ENCODE measurements at places on chromosomes 1 and 21.

DNA sequence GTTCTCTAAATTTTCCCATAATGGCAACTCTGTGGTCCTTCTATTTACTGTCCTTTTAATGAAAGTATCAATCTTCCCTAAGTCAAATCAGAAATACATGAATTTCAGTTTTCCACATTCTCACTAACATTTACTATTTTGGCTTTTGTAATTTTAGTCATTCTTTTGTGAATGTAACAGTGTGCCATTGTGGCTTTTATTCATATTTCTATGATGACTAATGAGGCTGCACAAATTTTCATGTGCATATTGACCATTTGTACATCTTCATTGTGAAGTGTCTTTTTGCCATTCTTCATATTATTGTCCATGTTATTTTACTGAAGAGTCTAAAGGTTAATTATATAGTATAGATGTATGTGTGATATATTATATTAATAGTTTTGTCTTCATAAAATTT is 431.0 kb upstream of the BRINP3 start:
- no peak for DNase-seq

- peak; percentile 59 for DNase-seq
Observed at GRCh38 chr21:15063814-15064575, 805 bp downstream of the NRIP1 start.

DNA sequence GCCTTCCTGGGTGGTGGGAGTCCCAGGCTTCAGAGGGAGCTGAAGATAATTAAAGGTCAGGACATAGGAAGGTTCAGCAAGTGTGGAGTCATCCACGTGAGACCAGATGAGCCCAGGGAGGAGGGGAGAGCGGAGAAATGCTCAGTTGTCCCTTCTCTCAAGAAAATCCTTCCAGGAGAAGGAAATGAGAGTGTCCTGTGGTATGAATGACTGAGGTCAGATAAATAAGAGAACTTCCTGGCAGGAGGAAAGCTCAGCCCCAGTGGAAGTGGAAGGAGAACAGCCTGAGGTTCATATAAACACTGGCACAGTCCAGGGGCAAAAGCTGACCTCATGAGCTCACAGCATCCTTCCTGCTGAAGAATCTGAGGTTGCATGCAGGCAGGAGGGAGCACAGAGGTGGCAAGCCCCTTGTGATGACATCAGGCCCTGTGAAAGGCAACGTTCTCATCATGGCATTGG is 97.6 kb downstream of the NAV1 start:
- no peak for DNase-seq

DNA sequence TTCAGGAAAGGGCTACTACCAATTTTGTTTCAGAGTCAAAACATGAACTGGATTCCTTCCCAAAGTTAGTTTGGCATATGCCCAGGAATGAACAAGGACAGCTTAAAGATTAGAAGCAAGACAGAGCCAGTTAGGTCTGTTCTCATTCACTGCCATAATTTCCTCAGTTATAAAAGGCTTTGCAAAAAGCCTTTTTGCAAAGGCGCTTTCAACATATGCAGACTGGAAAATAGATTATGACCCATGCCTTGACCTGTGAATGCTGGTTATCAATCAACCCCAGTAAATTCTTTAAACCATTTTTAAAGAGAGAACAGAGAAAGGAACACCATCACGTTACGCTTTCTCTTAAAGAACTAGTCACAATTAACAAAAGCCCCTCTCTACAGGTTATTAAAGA is 1.7 kb upstream of the FRRS1 start:
- no peak for DNase-seq

- no peak for DNase-seq
Observed at GRCh38 chr1:106876384-106876783, 180.1 kb upstream of the PRMT6 start.

DNA sequence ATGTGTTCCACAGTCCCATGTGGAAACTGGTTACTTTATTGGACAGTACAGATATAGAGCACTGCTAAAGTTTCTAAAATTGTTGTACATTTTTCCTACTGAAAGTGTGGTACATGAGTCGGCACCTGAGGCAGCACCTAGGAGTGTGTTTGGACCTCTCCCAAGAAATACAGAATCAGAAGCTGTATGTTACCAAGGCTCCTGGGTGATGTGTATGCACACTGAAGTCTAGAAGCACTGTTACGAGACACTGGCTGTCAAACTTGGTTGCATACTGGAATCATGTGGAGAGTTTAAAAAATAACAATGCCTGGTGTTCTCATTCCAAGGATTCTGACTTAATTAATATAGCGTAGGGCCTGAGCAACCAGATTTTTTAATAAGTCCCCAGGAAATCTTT is 46.6 kb downstream of the ERO1B start:
- no peak for DNase-seq

DNA sequence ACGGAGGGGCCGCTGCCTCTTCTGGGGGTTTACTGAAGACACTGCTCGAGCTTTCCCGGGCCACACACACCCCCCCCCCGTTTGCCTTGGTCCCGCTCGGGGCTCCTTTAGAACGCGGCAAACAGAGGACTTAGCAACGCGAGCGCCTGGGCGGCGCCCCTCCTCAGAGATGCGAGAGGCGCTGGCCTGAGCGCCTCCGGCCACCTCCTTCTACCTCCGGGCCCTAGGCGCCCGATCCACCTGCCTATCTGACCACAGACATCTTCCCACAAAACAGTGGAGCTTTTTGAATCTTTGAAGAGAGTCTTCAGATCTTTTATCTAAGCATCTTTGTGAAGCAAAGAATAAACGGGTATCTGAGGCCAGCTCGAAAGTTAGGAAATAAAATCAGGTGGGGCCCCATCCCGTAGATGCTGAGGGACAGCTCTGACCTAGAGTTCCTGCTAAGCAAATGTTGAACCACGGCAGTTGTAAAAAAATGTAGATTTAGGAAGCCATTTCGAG is 436 bp upstream of the TTLL7 start:
- DNase-seq, result no peak

DNA sequence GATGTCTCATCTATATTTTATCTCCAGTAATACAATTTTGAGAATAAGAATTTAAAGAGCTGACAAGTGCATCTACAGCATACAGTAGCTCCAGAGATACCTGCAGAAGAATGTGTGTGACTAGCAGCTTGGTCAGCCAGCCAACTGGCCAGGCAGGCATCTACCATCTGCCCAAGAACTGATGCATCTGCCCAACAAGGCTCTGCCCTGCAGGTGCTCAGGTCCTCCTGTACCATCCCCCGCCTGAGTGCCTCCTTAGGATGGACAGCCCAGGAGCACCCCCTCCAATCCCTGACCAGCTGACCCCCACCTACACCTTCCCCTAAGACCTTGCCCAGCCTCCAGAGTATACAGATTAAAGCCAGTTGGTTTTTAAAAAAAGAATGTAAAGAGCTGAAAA is 30.3 kb downstream of the TMEM69 start:
- no peak for DNase-seq

GRCh38 chr1:51750729-51751128 is 127.8 kb downstream of the NRDC start:
- no peak for DNase-seq

GRCh38 chr1:106435269-106435668 is 621.2 kb upstream of the PRMT6 start:
- DNase-seq, result no peak

DNA sequence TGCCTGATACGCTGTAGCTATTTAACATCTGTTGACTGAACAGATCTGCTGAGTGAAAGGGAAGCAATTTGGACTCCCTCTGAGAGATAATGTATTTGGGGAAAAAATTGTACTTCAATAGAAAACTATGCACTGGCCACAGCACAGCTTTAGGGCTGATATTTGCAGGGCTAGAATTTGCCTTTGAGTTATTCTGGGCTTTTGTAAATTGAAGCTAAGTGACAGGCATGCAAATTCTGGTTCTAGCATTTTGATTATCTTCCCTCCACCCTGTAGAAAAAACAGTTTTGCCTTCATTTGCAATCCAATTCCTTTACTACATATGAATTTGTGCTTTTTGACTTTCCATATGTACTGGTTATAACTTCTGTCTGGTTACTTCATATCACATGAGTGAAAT is 7.9 kb downstream of the KYAT3 start:
- DNase-seq, result no peak

DNA sequence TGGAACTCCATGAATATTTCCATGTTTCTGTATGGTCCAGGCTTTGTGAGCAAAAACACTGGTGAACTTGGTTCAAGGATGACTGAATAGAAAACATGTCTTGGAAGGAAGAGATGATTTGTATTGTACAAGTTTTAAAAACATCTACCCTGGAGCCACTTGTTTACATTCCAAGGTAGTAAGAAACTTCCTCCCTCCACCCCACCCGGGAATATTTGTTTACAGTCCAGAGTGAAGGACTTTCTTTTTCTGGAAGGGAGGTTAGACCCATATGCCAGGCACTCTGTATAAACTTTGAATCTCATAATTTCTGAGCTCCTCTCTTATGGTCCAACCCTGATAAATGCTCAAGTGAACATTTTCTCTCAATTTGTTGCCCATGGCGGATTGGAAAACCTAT is 323.3 kb upstream of the LYPLAL1 start:
- no peak for DNase-seq

- no peak for DNase-seq
Observed at GRCh38 chr1:197127246-197127912, 19.1 kb downstream of the ASPM start.

- no peak for DNase-seq
Observed at GRCh38 chr1:110896090-110896489, 23.1 kb downstream of the CD53 start.
